ENCODE measurements at places on chromosomes 6 and 20.

GRCh38 chr6:19413323-19413722, 423.8 kb upstream of the ID4 start:
- DNase-seq, result no peak

DNA sequence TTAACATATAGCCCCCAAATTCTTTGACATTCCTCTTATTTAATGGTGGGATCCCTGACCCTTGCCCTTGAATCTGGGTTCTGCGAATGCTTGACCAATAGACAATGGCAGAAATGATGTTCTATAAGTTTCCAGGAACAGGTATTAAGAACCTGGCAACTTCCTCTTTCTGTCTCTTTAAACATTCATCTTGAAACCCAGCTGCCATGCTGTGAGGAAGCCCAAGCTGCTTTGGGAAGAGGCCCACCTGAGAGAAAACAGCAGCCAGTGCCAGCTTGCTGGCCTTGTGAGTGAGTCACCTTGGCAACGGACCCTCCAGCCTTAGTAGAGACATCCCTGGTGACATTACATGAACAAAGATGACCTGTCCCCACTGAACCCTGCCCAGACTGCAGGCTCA, 45.2 kb upstream of the RALY start:
- DNase-seq, result no peak

DNA sequence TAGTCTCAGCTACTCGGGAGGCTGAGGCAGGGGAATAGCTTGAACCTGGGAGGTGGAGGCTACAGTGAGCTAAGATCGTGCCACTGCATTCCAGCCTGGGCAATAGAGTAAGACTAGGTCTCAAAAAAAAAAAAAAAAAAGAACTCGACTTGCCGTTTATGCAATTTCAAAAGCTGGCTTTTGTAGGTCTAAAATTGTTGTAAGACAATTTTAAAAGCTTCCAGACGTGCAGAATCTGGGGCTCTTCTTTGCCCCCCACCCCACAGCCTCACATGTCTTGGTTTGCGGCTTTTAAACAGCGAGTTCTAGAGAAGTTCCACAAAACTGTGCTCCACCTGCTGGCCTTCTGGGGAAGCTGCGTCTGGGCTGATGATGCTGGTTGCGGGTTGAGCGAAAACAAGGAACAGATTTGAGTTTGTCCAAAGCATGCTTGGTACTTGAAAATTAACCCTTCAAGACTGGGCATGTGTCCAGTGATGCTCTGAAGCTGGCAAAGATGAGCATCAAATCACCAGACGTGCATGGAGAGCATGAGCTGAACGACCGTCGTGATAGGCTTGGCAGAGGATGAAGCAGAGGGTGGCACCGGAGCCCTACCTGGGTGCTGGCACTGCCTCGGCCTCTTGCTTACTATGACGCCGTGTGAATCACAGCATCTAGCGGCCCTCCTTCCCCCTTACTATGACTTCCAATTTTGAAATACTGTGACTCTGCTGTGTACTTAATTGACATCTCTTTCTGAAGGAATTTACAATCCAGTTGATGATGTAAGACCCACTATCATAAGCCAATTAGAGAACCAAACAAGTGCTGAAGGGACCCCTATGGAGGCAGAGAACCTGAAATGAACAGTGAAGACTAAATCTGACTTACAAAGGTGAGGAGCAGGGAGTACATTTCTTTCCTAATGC, 171.4 kb downstream of the GMPR start:
- peak; percentile 29 for DNase-seq

DNA sequence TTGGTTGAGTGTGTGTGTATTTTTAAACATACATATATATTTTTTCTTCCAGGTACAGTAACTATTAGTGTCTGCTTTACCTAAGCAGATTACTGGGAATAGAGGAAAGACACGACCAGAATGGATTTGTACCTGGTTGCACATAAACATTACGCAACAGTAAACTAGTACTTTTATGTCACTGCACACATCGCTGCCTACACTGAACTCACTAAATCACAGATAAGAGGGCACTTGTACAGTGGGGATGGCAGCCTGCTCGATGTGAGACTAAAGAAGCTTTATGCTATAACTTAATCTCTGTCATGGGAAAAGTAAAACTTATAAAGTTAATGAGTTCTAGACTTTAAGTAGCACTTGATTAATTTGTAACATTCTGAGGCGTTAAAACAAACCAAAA, 89.5 kb upstream of the SIM1 start:
- DNase-seq, result no peak

DNA sequence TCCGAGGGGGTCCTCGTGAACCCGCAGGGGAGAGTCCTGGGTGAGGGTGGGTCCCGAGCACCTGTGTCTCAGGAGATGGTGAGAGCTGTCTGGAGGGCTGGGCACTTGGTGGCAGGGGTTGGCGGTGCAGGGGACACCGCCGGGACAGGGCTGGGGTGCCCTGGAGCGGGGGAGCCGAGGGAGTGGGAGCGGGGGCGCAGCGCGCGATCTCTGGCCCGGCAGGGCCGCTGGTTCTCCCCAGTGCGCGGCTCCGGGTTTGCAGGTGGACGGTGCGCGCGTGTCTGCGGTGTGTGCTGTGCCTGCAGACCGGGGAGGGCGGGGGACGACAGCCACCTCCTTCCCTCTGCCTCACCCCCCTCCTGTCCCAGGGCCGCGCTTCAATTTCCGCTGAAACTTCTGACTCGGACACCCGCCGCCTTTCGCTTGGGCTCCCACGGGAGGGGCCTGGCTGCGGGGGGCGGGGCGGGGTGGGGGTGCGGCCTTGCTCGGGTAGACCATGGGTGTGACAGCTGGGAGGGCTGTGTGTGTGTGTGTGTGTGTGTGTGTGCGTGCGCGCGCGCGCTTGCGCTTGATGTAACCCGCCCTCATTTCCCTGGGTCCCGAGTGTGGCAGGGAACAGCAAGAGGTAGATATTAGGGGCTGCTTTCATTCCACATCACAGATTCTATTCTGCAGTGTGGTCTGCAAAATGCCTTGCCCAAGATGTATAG, 1.2 kb downstream of the TRIB3 start:
- peak; percentile 73 for DNase-seq

DNA sequence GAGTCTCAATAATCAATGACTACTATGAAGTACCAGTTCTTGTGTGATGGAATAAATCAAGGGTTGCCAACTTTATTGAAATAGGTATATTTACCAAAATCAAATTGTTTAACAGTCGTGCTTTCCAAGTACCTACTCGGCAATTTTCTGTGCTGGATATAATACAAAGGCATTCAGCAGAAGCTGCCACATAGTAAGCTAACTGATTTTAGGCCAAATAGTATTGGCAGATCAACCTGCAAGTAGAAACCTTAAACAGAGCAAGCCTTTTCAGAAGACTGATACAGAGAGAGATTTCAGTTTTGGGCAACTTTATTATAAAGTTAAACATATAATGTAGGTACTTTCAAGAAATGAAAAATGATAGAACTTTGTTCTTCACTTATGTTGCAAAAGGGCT, 174.6 kb downstream of the ASCC3 start:
- DNase-seq, result no peak

- DNase-seq, result no peak
Observed at GRCh38 chr20:46213946-46214823, 94.1 kb downstream of the CDH22 start.

GRCh38 chr6:63188828-63189227, 22.4 kb upstream of the FKBP1C start:
- DNase-seq, result no peak

GRCh38 chr20:22404419-22405170, 179.8 kb downstream of the FOXA2 start:
- no peak for DNase-seq

DNA sequence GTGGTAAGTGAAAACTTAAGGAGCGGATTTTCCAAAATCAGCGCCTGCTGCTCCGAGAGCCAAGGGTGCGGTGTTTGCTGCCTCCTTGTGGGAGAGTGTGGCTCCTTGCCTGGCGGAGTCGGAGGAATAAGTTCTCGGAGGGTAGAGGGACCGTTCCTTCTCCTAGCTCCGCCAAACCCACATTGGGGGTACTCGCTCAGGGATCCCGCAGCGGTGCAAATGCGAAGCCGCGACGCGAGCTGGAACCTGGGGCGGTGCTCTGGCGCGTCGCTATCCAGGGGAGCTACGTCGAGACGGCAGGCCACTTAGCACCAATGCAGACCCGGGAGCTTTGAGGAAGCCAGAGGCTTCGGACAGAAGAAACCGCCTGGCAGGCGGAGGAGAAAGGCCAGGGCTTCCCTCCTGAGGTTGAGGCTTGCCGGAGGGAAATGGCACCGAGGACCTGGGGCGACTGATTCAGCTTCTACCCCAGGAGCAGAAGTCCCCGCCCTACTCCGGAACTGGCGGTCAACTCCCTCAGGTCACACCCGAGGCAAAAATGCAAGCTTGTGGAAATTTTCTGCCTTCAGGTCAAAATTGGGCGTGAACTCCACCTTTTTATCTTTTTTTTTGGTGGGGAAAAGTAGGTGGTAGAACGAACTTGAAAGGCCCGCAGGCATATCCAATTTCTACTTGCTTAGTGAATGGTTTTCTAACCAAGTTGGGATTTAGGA, 5.7 kb upstream of the DDX43 start:
- DNase-seq, result peak; percentile 46

- DNase-seq, result no peak
Observed at GRCh38 chr20:19765266-19765665, 7.2 kb downstream of the RIN2 start.

DNA sequence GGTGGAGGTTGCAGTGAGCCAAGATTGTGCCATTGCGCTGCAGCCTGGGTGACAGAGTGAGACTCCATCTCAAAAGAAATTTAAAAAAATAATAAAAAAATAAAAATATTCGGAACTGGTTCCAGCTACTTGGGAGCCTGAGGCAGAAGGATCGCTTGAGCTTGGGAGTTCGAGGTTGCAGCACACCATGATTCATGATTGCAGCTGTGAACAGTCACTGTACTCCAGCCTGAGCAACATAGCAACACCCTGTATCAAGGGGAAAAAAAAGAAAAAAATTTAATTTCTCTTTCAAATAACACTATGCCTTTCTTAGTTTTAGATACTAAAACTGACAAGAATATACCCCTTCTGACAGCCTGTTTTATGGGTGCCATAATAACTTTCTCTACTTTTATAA, 10.5 kb downstream of the KDM1B start:
- DNase-seq, result no peak

GRCh38 chr20:20786428-20786827, 74.0 kb upstream of the RALGAPA2 start:
- no peak for DNase-seq

DNA sequence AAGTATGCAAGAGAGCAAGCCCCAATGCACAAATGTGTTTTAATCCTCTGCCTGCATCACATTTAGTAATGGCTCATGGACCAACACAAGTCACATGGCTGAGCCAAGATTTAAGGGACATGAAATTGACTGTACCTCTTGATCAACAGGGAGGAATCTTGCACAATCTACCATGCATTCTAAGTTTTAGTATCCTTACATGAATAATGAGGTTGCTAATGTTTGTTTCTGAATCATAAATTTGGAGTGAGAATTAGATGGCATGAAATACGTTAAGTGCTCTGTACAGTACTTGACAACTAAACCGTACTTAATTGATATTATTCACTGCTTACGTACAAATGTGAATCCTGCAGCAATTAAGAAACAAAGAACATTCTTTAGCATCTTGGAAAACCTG, 553.8 kb upstream of the JAG1 start:
- no peak for DNase-seq

DNA sequence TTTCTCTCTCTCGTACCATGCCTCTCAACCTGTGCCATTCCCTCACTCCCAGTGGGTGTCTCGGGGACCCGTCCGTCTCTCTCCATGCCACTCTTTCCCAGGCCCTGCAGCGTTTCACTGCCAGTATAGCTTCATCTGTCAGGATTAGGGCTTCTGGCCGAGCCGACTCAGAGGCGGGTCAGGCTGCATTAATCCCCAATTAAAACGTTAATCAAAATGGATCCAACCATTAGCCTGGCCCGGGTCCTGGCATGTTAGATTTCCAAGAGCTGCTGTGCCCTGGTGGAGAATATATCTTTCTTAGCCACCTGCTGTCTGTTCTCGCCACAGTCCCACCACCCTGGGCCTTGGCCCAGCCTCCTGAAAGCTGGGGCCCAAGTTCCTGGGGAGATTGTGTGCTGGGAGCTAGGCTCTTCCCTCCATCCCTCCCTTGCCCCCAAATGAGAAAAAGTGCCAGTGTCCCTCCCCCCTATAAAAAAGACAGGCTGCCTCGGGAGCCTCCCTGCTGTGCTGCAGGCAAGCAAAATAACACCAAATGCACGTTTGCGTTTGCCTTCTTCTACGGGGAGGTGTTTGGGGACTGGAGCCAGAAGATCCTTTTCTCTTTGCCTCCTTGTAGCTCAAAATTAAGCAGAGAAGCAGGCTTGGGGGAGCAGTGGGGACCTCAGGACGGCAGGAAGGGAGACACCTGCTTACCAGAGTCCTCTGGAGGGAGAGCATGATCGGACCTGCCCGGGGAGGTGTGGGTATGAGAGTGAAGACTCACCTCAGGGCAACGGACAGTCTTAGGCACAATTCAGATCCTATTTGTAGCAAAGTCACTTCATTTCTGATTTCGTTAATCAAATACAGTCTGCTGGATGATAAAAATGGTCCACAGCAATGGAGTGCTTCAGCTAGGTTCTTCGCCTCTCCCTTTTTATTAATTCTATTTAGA, 3.0 kb downstream of the KCNG1 start:
- DNase-seq, result no peak

- DNase-seq, result no peak
Observed at GRCh38 chr6:107337191-107337741, 122.1 kb downstream of the PDSS2 start.

- no peak for DNase-seq
Observed at GRCh38 chr6:21741221-21742109, 147.9 kb downstream of the SOX4 start.

Data from activated effector memory CD4-positive, alpha-beta T cell treated with Interleukin-2 at 50 U/mL for 16 hours (primary cell).